ENCODE measurements at places on chromosomes 2 and 18. TPM values are rescaled to one million over a fixed set of nuclear protein-coding genes. Genes with fewer than 3 reads are reported as not detected.

The DSC3 gene
- total RNA-seq, result 0.51 TPM

GRCh38 chr2:239064891-239065290 lies 217.0 kb downstream of the TWIST2 start:
- DNase-seq, result no peak

- no peak for DNase-seq
Observed at GRCh38 chr2:19883486-19883885, 18.3 kb downstream of the TTC32 start.

DNA sequence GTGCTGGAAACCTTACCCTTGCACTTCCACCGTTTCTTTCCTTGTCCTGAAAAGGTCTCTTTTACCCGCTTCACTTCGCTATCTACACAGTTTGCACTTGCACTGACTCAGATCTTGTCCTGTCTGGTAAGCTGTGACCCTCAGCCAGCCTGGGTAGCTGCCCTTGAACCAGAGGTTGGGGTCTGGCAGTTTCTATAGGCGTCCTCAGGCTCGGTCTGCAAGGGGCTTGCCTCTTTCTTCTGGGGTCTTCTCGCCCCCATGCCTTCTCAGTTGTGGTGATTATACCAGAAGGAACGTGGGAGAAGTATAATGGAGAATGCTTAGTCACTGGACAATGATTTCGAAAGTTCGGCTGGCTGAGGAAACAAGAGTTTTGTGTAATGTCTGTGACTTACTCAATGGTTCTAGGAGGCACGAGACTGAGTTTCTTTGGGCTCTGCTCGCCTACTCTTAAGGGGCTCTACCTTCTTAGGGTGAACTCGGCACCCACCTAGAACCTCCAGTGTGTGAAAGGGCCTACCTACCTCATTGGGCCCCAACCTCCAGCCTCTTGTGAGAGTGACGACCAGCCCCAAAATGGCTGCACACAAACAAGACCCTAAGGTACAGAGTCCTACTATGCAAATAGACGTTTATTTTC lies 6.9 kb upstream of the STAT1 start:
- no peak for DNase-seq

DNA sequence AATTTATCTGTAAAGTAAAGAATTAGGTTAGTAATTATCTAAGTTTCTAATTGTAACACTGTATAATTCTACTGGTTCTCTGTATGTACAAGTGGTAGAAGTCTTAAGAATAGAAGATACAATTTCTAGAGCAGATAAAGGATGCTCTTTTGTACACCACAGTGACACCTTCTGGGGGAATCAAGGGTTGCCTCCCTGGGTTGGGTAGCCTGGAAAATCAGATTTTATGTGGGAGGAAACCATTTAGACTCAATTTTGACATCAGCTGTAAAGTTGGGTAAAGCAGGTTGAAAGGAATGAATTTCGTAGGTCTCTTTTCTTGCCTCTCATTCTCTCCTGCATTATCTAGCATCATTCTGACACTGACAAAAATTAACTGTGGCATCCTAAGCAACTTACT lies 354.8 kb downstream of the DCC start:
- peak; percentile 29 for DNase-seq

GRCh38 chr18:42860548-42860947 lies 254.9 kb downstream of the RIT2 start:
- no peak for DNase-seq

- DNase-seq, result no peak
Observed at GRCh38 chr2:239188536-239188935, 212.3 kb downstream of the HDAC4 start.

GRCh38 chr2:191976436-191976835 lies 129.5 kb upstream of the CAVIN2 start:
- no peak for DNase-seq

The QPCT gene
- total RNA-seq, result 5.8 TPM

DNA sequence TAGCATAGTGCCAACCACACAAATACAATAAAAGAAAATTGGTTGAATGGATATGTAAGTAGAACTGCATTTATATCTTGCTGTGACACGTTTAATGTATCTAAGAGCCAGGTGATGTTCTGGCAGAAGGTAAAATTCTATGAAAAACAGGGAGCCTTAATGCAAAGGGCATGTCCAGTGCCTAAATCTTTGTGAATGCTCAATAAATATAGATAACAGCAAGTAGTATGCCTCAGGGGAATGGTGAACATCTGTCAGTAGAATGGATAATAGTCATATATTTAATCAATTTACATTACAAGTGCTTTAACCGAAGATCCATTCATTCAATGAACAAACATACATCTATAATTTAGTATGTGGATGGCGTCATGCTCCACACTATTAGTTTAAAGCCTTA lies 43.7 kb upstream of the NYAP2 start:
- DNase-seq, result no peak

DNA sequence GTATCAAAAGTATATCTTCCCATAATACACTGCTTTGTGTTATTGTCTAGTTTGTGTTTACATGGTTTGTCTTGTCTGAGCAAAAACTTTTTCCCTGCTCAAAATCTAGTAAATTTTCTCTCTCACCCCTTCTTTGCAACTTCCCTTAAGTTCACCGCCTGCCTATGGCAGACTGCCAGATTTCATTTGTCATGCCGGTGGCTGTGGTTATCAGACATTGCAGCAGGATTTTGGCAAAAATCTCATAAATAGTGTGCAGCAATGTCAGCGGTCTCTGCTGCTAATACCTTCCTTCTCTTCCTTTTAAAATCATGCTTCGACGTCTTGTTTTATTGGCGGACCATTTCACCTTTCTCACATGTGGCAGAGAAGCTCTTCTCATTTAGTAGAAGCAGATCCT lies 45.6 kb upstream of the TMEM178A start:
- peak; percentile 70 for DNase-seq

The MC2R gene
- not detected for total RNA-seq

GRCh38 chr2:199570934-199571333 lies 113.2 kb upstream of the SATB2 start:
- DNase-seq, result no peak

DNA sequence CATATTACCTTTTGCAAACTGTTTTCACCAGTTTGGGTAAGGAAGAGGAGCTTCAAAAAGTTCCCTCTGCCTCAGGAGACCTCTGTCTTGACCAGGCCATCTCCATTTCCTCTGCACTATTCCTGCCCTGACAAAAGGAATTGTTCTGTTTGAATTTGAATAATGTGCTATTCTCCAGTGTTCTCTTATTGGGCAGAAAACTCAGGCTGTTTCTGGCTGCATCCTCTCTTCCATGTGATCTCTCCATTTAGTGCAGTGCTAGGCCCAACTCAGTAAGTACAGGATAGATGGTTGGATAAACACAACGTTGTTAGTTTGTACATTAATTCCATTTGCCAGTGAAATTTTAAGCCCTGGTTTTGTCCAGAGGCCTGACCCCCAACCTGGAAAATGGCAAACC lies 102.2 kb upstream of the CELF4 start:
- DNase-seq, result no peak

DNA sequence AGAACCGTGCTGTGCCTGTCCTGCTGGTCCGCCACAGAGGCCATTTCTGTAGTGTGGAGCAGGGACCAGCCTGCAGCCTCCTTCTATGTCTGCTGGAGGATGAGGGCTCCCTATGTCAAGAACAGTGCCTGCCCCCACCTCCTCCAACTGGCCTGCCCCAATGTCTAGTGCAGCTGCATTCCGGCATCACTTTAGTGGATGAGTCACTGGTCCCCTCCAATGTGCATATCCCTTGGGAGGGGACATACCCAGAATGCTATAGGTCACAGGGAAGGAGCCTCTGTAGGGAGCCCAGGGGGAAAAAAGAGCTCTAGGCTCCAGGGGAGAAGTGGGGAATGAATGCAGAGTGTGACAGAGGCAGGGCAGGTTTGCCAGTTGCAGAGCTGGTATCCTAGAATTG lies 219.6 kb downstream of the CELF4 start:
- DNase-seq, result no peak

The GRHL1 gene
- total RNA-seq, result 13.6 TPM

The SP9 gene
- not detected for total RNA-seq

DNA sequence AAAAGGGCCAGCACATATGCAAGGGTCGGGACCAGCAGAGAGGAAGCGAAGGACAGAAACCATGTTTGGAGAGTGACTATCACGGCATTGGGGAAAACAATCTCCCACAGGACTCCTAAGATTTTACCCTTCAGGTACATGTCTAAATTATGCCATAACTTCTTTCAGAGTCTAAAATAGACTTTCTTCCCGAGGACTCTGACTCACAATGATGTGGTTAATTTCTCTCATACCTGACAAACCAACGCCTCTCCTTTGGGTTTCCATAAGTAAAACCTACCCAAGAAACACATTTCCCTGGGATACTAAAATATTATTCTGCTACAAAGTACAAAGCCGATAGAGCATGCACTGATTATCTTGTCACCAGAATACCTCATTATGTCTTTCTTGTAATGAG lies 127.8 kb upstream of the NETO1 start:
- DNase-seq, result no peak

DNA sequence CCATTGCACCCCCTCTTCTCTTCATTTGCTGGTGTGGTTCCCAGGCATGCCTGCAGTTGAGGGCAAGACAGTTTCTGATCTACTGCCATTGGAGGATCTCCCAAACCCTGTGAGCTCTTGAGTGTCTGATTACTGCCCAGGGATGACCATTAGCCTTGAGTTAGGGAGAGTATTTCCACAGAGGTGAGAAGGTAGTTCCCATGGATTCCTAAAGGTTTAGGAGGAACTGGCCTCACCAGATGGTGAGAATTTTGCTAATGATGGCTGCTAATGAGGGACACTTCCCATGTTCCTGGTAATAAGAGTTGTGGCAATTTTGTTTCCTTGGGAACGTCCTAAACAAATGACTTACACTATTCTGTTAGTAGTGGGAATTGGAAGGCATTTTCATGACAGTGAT lies 42.5 kb downstream of the PTPRM start:
- DNase-seq, result no peak

All from lung (tissue), 17 donors.